ENCODE measurements at places on chromosomes 2 and 18. TPM values are rescaled to one million over a fixed set of nuclear protein-coding genes. Genes with fewer than 3 reads are reported as not detected.

The TRIM43 gene
- not detected for total RNA-seq

The SCTR gene
- not detected for total RNA-seq

The RGPD4 gene
- not detected for total RNA-seq

The NGEF gene
- 20.2 TPM for total RNA-seq

The CD207 gene
- not detected for total RNA-seq

The HOXD3 gene
- total RNA-seq, result 11.7 TPM

The CCDC150 gene
- 3.5 TPM for total RNA-seq

The GIGYF2 gene
- 68.7 TPM for total RNA-seq

DNA sequence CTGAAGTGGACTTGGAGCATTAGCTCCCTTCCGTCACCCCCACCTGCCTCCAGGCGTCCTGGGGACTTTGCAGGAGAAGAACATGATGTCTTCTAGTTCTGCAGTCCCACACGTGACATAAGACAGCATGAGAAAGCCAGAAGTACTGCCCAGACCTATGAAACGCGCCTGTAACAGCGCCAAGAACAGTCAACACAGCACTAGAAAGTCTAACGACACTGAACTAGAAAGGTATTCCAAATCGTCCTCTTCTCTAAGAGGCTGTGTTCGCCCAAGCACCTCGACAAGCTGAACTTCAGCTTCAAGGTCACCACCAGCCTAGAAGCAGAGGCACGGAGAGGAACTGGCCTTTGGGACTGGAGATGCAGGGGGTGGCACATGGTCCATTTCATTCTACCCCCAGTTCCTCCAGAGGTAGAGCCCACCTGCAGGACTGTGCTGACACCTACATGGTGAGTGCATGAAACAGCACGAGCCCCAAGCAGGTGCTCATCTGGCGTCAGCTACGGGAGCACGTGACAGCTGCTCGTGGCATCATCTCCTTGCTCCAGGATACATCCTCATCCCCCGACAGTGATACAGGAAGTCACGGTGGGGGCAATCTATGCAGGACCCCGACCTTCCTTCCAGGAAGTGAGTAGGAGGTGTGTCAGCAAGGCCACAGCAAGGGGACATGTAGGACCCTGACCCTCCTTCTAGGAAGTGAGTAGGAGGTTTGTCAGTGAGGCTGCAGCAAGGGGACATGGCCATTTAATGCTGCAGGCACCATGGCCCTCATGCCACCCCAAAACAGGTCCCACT, 3.7 kb downstream of the HDAC4 start:
- DNase-seq, result no peak

DNA sequence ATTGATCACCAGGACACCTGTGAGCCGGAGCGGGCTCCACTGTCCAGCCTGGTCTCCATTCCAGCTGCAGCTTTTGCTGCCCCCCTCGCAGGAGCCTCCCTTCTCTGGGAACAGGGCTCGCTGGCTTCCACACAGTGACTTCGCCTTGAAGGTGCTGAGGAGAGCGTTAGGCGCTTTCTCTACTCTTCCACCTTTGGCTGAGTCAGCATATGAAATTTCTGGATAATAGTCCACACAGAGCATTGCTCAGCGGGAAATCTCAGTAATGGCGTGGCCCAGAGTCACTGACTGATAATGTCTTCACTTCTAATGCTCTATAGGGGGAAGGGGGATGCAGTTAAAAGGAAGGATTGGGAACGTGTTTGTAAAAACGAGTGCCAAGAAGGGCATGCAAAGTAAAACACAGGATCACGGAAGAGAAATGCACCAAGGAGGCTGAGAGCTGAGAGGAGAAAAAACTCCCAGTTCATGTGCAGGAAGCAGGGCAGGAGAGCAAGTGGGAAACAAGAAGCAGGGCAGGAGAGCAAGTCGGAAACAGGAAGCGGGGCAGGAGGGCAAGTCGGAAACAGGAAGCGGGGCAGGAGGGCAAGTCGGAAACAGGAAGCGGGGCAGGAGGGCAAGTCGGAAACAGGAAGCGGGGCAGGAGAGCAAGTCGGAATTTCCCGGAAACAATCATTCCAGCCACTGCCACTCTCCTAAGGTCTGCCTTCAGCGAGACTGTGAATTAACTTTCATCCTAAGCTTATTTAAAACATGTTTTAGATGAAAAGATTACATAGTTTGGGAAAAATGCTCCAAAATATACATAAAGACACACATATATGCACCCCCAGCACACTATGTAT, 77.7 kb downstream of the MYT1L start:
- no peak for DNase-seq

- DNase-seq, result no peak
Measured at GRCh38 chr2:11891028-11891427, 144.6 kb downstream of the LPIN1 start.

GRCh38 chr2:106358081-106358480, 110.1 kb downstream of the RGPD3 start:
- DNase-seq, result no peak

GRCh38 chr2:239724194-239724849, 300.8 kb downstream of the NDUFA10 start:
- no peak for DNase-seq

- DNase-seq, result no peak
Measured at GRCh38 chr18:50790241-50790640, 29.6 kb downstream of the MRO start.

- no peak for DNase-seq
Measured at GRCh38 chr18:21105936-21106335, 5.7 kb downstream of the ROCK1 start.

GRCh38 chr18:69895066-69896047, 52.3 kb downstream of the CD226 start:
- no peak for DNase-seq

DNA sequence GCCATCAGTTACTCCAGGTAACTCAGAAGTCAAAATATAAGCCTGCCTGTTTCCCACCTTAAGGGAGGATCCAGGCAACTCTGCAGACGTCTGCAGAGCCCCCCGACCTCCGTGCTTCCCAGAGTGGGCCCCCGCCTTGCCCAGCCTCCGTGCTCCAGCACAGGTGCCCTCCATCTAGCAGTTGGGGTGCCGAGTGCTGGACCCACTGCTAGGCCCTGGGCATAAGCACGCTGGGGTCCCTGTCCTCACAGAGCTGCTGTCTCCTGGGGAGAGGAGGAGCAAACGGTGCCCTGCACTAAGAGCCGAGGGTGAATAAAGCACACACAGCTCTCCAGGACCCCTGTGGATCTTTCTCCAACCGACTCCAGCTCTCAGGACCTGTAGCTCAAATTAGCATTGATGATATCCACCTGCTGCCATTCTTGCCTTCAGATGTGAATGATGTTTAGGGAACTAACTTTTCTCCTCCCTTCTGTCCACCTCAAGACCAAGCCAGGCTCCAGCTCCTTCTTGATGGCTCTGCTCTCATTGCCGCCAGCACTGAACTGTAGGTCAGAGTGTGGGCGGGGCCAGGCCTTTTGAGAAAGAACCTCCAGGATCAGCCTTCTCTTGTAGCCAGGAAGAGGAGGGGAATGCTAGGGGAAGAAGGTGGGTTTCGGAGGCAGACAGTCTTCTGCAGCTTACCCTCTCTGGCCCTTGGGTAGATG, 121.2 kb downstream of the SMAD7 start:
- DNase-seq, result no peak

- no peak for DNase-seq
Measured at GRCh38 chr2:118371515-118371914, 283.2 kb downstream of the INSIG2 start.

- DNase-seq, result peak; percentile 31
Measured at GRCh38 chr2:97011977-97012569, 25.7 kb upstream of the FAM178B start.

- DNase-seq, result no peak
Measured at GRCh38 chr2:225615514-225615913, 216.0 kb downstream of the NYAP2 start.

DNA sequence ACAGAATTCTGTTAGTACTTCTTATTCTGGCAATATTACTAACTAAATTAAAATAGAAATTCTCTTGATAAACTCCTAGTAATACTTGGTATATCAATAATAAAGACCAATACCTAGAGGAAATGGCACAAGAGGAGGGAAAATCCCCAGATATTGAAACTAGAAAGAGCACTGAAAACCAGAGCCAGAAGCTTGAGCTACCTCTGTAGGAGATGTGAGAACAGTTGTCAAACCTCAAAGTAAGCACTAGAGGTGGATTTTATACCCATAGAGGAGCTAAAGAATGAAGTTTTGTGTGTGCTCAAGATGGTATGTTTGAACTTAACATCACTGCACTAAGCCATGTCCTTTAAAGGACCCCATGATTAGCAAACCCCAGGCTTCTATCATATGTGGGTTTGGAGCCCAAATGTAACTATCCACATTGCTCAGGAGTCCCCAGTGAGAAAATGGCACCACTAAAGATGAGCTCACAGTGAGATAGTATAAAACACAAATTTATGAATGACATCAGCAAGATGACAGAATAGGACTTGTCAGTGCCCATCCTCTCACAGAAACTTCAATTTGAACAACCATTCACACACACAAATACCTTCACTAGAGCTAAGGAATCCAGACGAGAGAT, 122.1 kb downstream of the PKP4 start:
- no peak for DNase-seq

- no peak for DNase-seq
Measured at GRCh38 chr18:61851940-61852451, 40.8 kb downstream of the RNF152 start.

DNA sequence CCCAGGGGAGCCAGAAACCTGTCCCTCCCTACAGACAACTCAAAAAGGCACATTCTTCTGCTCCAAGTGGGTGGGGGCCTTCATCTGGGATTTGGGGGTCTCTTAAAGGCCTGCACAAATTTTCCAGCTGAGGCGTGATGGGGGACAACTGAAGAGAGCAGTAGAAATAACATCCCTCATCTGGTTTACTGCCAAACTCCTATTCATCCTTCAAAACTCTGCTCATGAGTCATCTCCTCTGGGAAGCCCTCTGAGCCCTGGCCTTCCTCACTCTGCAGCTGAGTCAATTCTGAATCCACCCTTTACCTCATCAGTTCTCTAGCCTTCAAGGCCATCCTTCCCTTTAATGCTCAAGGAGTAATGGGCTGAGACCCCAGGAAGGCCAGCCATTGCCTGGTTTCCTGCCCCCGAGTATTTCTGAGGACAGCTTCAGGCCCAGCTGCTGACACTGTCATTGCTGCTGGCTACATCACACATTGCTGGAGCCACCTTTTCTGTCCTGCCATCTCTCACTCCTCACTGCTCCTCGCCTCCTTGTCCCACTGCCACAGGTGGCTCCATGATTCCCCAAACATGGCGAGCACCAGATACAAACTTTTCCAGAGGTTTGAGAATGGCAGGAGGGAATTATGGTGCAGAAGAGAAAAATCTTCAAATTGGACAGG, 32.2 kb upstream of the GLI2 start:
- DNase-seq, result no peak

- no peak for DNase-seq
Measured at GRCh38 chr2:217625557-217626169, 377.1 kb downstream of the TNS1 start.

DNA sequence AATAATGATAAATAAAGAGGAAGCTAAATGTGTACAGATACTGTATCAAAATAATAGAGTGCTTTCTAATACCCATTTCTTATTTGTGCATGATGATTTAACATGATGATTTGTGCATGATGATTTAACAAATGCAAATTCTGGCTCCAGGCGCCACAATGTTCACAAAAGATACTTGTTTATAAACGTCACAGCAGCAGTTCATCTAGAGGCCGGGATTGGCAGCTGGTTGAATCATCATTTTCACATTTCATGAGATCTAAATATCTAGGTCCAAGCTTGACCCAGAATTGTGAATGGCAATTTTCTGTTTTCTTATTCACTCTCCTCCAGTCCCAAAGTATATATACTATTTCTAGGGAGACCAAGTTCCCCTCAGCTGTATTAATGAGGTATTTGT, 322.0 kb downstream of the SUCLG1 start:
- DNase-seq, result no peak

DNA sequence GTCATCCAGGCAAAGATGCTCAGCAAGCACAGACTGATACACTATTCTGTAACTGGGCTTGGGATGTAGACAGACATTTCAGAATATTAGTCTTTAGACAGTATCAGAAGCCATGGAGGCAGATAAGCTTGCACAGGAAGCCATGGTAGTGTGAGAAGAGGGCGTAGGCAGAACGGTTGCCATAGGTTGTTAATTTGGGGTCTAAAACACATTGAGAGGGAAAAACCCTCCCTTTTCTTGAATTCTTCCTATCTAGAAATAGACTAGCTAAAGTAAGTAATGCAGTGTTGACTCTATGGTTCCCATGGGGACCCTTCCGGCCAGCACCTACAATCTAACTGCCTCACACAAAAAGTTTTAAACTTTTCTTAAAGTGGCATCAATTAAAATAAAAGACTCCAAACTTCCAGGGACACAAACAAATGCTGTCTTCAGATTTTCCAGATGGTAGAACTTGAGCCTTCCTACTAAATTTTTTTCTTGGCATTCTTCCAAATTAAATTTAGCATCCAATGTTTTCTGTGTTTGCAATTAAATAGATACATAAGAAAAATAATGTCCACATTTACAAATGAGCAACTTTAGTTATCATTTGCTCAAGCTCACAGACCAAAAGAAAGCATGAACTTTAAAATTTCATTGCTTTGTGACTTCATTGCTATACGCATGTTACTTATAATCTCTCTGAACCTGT, 1.9 kb downstream of the PRKRA start:
- DNase-seq, result no peak

DNA sequence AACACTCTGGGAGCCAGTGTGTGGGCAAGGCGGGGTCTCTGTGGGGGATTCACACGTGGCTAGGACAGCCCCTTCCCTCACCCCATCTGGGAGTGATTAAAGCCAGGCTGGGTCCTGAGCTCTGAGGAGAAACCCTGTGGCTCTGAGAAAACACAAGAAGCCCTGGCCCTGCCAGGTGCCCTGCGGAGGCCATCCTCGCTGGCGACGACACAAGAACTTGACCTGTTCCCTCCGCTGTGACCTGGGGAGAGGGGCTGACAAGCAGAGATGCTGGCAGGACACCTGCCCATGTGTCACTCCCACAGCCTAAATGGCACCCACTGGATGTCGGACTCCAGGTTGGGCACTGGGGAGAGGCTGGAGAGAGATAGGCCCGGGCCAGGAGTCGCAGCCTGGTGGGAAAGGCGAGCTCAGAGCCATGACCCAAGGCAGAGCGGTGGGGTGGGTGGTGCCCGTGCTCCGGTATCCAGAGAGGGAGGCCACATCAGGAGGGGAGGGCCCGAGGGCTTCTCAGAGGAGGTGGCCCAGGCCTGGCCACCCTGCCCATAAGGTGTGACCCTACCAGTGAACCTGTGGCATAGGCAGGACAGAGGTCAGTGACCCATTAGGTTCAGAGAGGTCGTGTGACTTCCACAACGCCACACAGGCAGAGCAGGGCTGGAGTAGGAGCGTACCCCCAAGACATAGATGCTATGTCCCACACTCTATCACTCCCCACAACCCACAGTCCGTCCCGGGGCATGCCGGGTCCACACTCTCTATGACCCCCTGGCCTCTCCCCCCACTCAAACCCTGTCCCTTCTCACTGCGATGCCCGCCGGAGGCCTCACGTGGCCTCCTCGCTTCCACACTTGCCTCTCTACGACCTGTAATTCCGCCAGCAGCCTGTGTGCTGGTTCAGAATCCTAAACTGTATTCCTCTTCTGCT, 59.4 kb upstream of the HPCAL1 start:
- DNase-seq, result no peak

GRCh38 chr2:201939453-201939941, 94.2 kb upstream of the FZD7 start:
- DNase-seq, result no peak

- DNase-seq, result no peak
Measured at GRCh38 chr18:27785815-27786471, 391.0 kb downstream of the CDH2 start.

GRCh38 chr2:109377976-109378375, 235.8 kb downstream of the SEPTIN10 start:
- no peak for DNase-seq

GRCh38 chr2:85779641-85780315, 26.0 kb downstream of the ATOH8 start:
- DNase-seq, result no peak

- no peak for DNase-seq
Measured at GRCh38 chr2:54341656-54342055, 85.6 kb upstream of the TSPYL6 start.

Measured in tibial nerve (tissue), 4 donors.